Astrocyte (in vitro differentiated cells and primary cell): ENCODE measurements at places on chromosomes 4 and X. TPM values are rescaled to one million over a fixed set of nuclear protein-coding genes. Genes with fewer than 3 reads are reported as not detected.

DNA sequence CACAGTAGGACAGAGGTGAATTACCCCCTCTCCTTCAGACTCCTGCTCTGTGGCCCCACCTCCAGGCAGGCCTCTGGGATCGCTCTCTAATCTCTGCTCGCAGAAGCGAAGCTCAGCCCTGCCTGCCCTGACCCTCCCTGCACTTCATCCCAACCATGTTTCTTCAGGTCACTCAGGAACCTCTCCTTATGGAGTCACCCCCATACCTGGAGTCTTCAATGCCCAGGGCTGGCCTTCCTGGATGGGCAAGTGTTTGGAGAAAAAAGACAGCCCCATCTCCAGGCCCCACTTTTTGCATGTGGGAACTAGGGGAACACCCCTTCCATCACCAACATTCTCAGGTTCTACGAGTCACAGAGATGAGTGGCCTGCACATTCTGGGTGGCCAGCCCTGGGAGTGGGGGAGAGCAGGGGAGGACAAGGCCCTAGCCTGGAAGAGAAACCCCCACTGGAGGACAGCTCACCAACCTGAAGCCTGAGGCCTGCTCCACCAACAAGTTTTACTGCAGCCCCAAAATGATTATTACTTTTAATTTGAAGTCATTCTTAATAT is 90.8 kb downstream of the PPP2R2C start:
- no peaks in the 10 kb centered on the region for H3K4me1 ChIP-seq
- no peaks in the 10 kb centered on the region for H3K27me3 ChIP-seq
- no peaks in the 10 kb centered on the region for H3K36me3 ChIP-seq
- no peak overlapping the region for H3K27ac ChIP-seq
- DNase-seq: no peak

GRCh38 chr4:37641352-37641751 is 44.8 kb downstream of the RELL1 start:
- H3K27me3 ChIP-seq: no peaks in the 10 kb centered on the region
- no peaks in the 10 kb centered on the region for H3K4me1 ChIP-seq

GRCh38 chr4:74228691-74229640 is 71.0 kb downstream of the MTHFD2L start:
- peak overlapping the region; percentile 50 for H3K27ac ChIP-seq
- peak; percentile 37 for DNase-seq
- H3K36me3 ChIP-seq: no peaks in the 10 kb centered on the region
- no peak overlapping the region for H3K4me3 ChIP-seq

- peak overlapping the region; percentile 26 for H3K27ac ChIP-seq
- H3K36me3 ChIP-seq: no peaks in the 10 kb centered on the region
- no peak overlapping the region for H3K4me3 ChIP-seq
- DNase-seq: peak; percentile 83
- no peaks in the 10 kb centered on the region for H3K4me1 ChIP-seq
These were observed 14.4 kb downstream of the ITGB1BP2 start for GRCh38 chrX:71315917-71316316.

RAB40A gene
- 0.07 TPM in 1 of 2 replicates, not detected in the other for total RNA-seq

DNA sequence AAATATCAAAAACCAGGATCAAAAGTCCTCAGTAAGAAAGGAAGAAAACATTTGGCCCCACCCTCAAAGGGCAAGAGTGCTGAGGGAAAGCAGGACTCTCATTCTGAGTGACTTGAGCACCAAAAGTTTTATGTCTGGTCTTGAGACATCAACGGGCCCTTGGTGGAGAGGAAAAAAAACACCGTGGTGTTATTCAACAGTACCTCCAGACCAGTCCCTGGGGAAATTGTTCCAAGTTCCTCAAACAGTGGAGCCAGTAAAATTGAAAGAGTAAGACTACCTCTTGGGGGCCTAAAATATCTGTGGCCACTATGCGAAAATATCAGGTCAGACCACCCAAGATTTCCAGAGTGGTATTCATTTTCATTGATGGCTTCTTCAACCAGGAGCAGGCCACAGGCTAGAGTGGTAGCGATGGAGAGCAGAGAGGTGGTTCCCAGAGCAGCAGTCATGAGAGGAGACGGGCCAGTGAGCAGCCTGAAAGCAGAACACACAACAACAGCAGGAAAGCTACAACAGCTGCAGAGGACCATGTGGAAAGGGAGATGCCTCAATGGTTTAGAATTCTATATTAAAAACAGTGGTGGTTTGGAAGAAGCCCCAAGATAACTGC is 63.7 kb upstream of the RPL34 start:
- no peaks in the 10 kb centered on the region for H3K36me3 ChIP-seq
- H3K4me1 ChIP-seq: no peaks in the 10 kb centered on the region
- H3K4me3 ChIP-seq: no peak overlapping the region
- no peak overlapping the region for H3K27ac ChIP-seq

DNA sequence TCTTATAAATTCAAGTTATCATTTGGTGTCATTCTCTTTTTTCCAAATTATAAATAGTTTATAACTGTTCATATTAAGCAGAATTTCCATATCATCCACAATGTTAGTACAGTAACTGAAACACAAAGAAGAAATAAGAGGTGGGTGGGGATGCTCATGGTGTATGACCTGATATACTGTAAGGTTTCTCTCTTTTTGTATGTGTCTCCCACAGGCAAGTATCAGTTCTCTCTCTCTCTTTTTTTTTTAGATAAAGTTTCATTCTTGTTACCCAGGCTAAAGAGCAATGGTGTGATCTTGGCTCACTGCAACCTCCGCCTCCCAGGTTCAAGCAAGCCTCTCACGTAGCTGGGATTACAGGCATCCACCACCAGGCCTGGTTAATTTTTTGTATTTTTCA is 43.7 kb upstream of the UGT2A3 start:
- H3K4me3 ChIP-seq: no peak overlapping the region
- no peaks in the 10 kb centered on the region for H3K4me1 ChIP-seq
- no peaks in the 10 kb centered on the region for H3K27me3 ChIP-seq
- no peaks in the 10 kb centered on the region for H3K36me3 ChIP-seq
- DNase-seq: no peak

DNA sequence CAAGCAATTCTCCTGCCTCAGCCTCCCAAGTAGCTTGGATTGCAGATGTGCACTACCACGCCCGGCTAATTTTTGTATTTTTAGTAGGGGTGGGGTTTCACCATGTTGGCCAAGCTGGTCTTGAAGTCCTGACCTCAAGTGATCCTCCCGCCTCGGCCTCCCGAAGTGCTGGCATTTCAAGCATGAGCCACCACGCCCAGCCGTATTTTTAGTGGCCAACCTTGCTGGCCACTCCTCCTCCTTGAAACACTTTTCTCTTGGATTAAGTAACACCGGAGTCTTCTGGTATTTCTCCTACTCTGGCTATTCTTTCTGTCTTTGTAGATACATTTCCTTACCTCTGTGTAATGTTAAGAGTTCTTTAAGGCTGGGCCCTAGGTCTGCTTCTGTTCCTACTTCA is 11.1 kb upstream of the RPL39 start:
- no peaks in the 10 kb centered on the region for H3K36me3 ChIP-seq
- H3K4me1 ChIP-seq: no peaks in the 10 kb centered on the region
- DNase-seq: no peak
- no peak overlapping the region for H3K4me3 ChIP-seq

GRCh38 chr4:74362347-74362746 is 2.6 kb upstream of the EREG start:
- no peaks in the 10 kb centered on the region for H3K36me3 ChIP-seq
- no peak for DNase-seq
- no peak overlapping the region for H3K27ac ChIP-seq
